ENCODE measurements at places on chromosomes 7 and 10.

DNA sequence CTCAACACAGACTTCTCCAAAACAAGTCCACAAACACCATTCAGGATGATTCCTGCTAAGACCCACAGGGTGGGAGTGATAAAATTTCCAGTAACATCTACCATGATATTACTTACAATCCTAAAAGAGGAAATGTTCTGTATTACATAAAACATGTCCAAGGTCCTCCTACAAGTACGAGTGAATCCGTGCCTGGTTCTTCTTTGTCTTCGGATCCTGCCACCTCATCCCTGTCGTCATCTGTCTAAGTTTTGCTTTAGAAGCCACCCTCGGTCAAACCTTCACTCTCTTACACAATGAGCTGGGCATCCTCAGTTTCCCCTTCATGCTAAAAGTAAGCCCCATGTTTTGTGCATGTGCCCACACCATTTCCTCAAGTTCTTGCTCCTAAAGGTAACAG, 279.0 kb downstream of the KCNMA1 start:
- DNase-seq: no peak

GRCh38 chr7:36115448-36116321, 37.4 kb upstream of the EEPD1 start:
- no peak for DNase-seq

DNA sequence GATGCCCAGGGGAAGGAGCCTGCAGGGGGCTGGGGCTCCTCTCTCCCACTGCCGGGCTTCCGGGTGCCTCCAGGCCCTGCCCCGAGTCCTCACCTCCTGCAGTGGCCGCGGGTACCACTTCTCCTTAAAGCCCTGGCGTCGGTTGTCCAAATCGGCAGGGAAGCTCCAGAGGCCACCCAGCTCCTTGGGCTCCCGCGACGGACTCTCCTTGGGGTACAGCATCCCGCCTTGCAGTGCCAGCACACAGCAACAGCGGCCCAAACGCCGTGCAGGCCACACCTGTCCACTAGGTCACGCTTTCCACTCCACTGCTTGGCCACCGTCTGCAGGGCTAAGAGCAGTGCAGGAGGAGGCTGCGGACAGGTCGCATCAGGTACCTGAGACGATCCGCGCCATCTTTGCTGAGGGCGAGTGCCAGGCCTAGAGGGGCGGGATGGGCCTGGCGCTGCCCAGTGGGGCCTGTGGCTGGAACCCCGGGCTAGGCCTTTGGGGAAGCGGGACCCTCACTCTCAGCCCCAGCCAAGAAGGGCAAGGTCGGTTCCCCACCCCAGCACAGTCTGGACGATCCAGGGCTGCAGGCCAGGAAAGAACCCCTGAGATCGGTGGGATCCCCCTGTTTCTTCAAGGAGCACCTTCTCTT, 47.7 kb upstream of the ZNF479 start:
- no peak for DNase-seq

GRCh38 chr10:77872151-77872946, 54.2 kb downstream of the DLG5 start:
- DNase-seq: no peak

- no peak for DNase-seq
These were observed 26.5 kb downstream of the GRB10 start for GRCh38 chr7:50756180-50756579.

GRCh38 chr7:158282461-158283001, 305.1 kb downstream of the PTPRN2 start:
- DNase-seq: no peak

- no peak for DNase-seq
These were observed 541 bp downstream of the ELMO1 start for GRCh38 chr7:37448011-37448635.

- DNase-seq: no peak
These were observed 40.9 kb upstream of the EFCAB10 start for GRCh38 chr7:105622106-105622731.

DNA sequence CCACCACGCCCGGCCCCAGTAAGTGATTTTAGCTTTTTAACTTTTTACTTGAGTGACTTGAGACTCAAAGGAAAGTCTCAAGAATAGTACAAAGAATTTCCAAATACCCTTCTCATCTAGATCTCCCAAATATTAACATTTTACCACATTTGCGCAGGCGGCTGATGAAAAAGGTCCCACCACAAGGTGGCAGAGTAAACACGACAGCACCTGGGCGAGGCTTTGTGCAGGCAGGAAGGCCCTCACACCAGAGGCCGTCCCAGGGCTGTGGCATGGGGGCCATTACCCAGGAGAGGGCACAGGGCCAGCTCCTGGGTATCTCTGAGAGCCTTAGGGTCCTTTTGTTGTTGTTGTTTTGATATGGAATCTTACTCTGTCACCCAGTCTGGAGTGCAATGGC, 50.0 kb upstream of the WIPI2 start:
- no peak for DNase-seq

DNA sequence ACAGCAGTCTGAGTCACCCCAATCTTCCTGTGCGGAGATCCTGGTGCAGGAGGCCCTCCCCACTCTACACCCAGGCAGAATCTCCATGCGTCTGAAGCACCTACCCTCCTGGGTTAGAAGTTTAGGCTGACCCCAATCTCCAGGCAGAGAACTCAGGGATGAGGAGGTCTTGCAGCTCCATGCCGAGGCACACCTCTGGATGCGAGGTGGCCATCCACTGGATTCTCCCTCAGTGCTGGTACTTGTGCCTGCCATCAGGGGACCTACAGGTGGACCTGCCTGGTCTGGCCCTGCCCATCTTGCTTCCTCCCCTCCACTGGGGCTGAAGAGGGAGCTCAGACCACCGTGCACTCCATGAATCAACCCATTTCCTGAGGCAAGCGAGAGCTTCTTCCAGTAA, 28.8 kb upstream of the AMPH start:
- DNase-seq: no peak

- no peak for DNase-seq
These were observed 410.1 kb downstream of the ARL4A start for GRCh38 chr7:13097499-13097898.

DNA sequence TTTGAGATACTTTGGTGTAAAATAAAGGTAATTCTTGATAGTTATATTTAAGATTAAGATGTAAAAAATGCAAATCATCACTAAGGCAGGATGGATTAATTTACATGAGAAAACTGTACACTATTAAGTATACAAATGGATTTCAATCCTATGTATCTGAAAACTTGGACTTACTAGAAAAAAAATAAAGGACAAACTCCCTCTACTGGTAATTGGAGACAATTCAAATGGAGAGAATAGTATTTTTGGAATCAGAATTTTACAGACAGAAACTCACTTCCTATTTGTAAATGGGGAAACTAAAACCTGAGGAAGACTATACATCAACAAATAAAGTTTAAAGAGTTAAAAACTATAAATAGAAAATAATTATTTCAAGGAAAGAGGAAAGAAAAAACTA, 62.6 kb downstream of the CUL2 start:
- no peak for DNase-seq

DNA sequence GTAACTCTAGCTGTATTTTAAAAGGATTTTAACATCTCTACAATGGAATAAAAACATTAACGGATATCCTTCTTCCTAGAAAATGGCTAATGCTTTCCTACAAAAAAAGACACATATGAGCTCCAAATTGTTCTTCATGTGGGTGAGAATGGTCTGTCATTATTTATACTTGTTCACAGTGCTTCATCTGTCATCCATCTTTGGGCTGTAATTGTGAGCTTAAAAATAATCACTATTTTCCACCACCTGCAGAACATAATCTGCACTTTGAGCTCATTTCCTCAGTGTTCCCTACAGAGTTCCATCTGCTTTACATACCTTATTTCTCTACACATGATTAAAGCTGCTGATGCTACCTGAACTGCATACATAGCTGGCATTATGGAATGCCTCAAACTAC, 979.1 kb upstream of the C7orf33 start:
- no peak for DNase-seq

DNA sequence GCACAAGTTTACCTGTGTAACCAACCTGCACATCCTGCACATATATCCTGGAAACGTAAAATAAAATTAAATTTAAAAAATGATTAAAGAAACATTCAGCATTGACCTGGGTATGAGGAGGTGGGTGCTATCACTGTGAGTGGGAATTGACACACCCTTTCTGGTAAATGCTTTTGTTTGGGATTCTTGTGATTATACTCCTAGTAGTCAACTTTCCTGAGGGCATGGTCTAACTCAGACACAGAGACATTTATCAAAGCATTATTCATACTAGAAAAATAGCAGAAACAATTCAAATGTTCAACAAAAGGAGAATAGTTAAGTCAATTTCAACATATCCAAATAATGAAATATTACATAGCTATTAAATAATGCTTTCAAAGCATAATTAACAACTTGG, 44.2 kb downstream of the CNNM2 start:
- DNase-seq: no peak

GRCh38 chr7:18515067-18515466, 19.5 kb downstream of the HDAC9 start:
- DNase-seq: no peak

DNA sequence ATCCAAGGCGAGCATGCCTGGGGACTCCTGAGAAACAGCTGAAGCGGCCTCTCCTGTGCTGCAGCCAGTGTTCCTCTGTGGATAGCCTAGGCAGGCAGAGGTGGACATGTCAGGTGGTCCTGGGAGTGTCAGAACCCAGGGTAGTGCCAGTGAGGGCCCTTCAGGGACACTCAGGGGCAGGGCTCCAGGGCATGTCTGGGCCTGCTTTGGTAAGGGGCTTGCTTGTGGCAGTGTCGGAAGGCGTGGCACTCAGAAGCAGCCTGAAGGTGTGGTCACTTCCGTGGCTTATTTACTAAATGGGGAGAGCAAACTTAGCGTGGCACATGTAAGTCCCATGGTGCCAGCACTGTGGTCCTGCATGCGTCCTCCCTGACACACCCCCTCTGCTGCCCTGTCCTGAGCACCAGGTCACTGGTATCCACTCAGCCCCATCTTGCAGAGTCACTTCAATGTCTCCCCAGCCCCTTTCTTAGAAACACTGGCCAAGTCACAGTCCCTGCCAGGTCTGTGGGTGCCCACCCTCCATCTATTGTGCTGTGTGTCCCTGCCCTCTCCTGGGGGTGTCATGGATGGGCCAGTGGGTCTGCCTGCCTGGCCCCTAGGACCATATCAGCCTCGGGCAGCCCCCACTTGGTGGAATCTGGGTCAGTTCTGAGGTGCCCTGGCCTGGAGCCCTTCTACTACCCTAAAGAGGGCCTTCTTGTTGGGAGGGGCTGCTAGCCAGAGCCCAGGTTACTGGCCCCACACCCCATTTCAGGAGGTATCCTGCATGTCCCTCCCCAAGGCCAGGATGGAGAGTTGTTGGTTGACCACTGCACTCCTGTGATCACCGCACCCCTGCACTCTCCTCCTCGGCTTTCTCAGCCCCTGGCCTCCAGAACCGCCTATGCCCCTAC, 6.4 kb downstream of the ZMIZ2 start:
- no peak for DNase-seq

GRCh38 chr10:103431902-103432301, 20.3 kb downstream of the CALHM2 start:
- DNase-seq: no peak

- DNase-seq: no peak
These were observed 65.0 kb downstream of the INPP5A start for GRCh38 chr10:132602614-132603013.

GRCh38 chr7:144738708-144739314, 97.0 kb downstream of the TPK1 start:
- DNase-seq: no peak

GRCh38 chr7:128869944-128870285, 7.3 kb downstream of the ATP6V1F start:
- DNase-seq: no peak
